ENCODE measurements at places on chromosomes 4 and X. TPM values are rescaled to one million over a fixed set of nuclear protein-coding genes. Genes with fewer than 3 reads are reported as not detected.

DNA sequence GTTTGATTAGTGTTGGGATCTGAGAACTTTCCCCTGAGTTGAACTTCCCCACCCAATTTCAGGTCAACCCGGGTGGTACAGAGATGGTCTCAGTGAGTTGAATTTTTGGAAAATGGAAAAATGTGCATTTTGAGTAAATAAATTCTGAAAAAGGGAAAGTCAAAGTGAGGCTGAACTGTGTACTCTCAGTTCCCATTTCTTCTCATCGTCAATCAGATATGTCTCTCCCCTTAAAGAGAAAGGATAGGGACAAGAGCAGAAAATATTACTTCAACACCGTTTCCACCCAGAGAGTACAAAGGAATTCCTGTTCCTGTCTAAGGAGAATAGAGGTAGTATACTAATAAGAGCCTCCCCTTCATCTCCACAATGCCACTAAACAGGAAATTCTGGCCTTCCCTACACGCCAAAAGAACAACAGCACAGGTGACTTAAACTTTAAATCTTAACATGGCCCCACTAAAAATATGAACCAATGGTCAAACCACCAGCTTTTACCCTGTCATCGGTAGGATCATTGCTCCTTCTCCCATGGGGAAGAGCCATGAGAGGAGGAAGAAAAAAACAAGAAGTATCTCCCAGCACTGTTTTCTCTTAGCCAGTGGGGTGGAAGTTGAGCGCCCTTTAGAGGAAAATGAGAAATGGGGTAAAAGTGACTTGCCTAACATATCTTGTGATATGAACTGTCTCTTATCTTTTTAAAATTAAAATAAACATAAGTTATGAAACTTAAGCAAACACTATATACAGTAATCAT is 30.3 kb downstream of the BMP3 start:
- no peak overlapping the region for H3K4me3 ChIP-seq
- DNase-seq = no peak
- no peak overlapping the region for H3K27ac ChIP-seq

The ARHGAP24 gene
- polyA plus RNA-seq = not detected

DNA sequence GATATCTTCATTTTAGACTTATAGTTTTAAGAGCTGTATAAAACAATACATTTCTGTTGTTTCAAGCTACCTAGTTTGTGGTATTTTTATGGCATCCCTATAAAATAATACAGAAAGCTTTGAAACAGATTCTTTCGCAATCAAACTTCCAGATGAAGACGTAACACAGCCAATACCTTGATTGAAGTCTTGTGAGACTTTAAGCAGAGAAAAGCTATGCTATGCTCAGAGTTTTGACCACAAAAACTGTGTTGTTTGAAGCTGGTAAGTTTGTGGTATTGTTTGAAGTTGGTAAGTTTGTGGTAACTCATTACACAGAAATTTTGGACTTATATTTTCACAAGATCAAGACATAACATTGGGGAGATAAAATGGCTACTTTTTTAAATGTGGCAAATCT is 201.8 kb upstream of the UGT8 start:
- DNase-seq = peak; percentile 5
- H3K36me3 ChIP-seq = no peaks in the 10 kb centered on the region
- H3K4me1 ChIP-seq = no peaks in the 10 kb centered on the region
- no peaks in the 10 kb centered on the region for H3K27me3 ChIP-seq

DNA sequence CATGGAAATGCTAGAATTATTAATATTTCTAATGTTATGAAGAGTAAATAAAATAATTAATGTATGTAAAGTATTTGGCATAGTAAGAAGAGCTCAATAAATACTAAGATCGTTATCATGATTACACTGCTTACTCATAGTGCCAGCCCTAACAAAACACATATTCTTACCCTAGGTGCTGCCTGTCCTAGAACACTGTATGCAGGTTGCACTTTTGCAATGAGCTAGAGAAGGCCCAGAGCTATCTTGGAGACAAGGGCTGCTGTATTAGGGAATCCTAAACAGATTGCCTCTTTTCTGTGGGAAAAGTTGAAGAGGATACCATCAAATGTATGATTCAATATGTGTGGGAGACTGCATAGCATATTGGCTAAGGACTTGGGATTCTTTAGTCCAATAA is 48.0 kb upstream of the TMEM164 start:
- H3K36me3 ChIP-seq = no peaks in the 10 kb centered on the region
- H3K4me3 ChIP-seq = no peak overlapping the region
- peaks cover 10% of the 10 kb centered on the region for H3K4me1 ChIP-seq
- H3K27me3 ChIP-seq = no peaks in the 10 kb centered on the region
- H3K27ac ChIP-seq = no peak overlapping the region

- no peak overlapping the region for H3K27ac ChIP-seq
- H3K4me3 ChIP-seq = no peak overlapping the region
- H3K4me1 ChIP-seq = peaks cover 11% of the 10 kb centered on the region
- no peak for DNase-seq
- H3K36me3 ChIP-seq = no peaks in the 10 kb centered on the region
These were observed 213.2 kb downstream of the CAMK2D start for GRCh38 chr4:113548303-113548702.

DNA sequence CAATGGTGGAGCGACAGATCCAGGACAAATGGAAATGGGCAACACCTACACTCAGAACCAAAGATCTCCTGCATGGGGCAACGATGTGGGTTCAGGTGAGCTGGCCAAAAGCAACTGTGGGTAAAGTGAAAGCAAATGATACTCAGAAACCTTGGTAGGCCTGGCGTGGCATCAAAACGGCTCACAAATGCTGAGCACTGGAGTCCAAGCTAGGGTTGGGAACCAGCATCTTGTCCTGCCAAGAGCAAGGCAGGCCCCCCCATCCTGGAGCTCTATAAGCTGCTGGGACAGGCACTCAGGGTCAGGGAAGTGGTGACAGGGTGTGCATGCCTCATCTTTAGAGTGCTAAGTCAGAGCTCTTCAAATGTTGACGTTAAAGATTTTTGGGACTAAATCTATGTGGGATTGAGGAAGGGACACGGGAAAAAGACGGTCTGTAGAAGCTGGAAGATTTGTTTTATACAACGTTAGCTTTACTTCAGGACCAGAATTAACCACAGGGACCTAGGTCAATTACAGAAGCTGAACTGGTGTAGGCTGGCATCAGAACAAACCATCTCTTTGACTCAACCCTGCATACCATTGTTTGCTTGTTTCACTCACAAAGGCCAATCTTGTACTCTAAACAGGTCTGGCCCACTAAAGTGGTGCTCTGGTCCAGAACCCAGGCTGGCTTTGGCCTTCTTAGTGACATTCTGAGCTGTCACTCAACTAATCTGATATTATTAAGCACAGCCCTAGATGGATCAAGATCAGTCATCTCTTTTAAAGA is 10.7 kb downstream of the ATP8A1 start:
- H3K4me1 ChIP-seq = peaks cover 29% of the 10 kb centered on the region
- H3K27me3 ChIP-seq = no peaks in the 10 kb centered on the region
- no peaks in the 10 kb centered on the region for H3K36me3 ChIP-seq
- no peak overlapping the region for H3K27ac ChIP-seq
- no peak overlapping the region for H3K4me3 ChIP-seq
- DNase-seq = no peak

GRCh38 chr4:86815653-86816052 is 33.5 kb downstream of the SLC10A6 start:
- no peaks in the 10 kb centered on the region for H3K27me3 ChIP-seq
- no peaks in the 10 kb centered on the region for H3K36me3 ChIP-seq
- H3K27ac ChIP-seq = no peak overlapping the region
- no peak overlapping the region for H3K4me3 ChIP-seq
- DNase-seq = no peak
